ENCODE measurements at places on chromosomes 5 and 9. TPM values are rescaled to one million over a fixed set of nuclear protein-coding genes. Genes with fewer than 3 reads are reported as not detected.

Gene OR1L8
- total RNA-seq = not detected

Gene IL17B
- not detected for total RNA-seq

Gene IL13
- 6.5 TPM for total RNA-seq

Gene SLC46A2
- total RNA-seq = not detected

Gene CRHBP
- not detected for total RNA-seq

Gene PCDHGA8
- total RNA-seq = not detected

Gene HDAC3
- total RNA-seq = 94.8 TPM

Gene LRRC70
- total RNA-seq = 0.45 TPM

Gene WNT8A
- not detected for total RNA-seq

Gene GLRA1
- total RNA-seq = not detected

Gene TMC1
- total RNA-seq = not detected

Gene SLC6A18
- not detected for total RNA-seq

Gene EDIL3
- not detected for total RNA-seq

Gene CD72
- total RNA-seq = 15.5 TPM

Gene ZDHHC11
- total RNA-seq = 6.0 TPM

Gene SLC4A9
- total RNA-seq = 0.36 TPM

Gene PIP5KL1
- 2.5 TPM for total RNA-seq

Gene NEUROG1
- total RNA-seq = not detected

Gene PTGS1
- not detected for total RNA-seq

Gene PTPN3
- 1.3 TPM for total RNA-seq

Gene SLC34A1
- total RNA-seq = 0.43 TPM

Gene RFESD
- total RNA-seq = 9.8 TPM

Gene NIM1K
- total RNA-seq = 2.1 TPM

Gene NIPAL4
- total RNA-seq = 0.72 TPM

Gene TSPAN17
- total RNA-seq = 26.3 TPM
